GM23248 (cell line): ENCODE measurements at places on chromosomes 2 and 18.

DNA sequence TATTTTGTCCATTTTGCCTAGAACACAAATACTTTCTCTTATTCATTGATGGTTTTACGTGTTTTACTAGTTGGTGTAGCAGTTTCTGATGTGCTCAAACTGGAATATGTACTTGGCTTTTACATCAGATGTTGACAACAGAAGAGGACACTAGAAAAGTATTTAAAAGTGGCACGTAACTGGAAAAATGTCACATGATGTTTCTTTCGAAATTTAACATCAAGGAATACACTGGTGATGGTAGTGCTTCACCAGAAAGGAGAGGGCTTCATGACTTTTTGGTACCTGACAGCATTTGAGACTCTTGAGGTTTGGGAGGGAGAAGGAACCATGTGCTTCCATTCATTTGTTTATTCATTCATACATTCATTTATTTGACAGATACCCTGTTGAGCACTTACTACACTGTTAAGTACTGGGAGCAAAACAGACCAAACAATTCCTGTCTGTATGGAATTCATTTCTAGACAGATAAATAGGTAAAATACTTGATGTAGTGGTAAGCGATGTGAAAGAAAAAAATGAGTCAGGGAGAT, 1.5 kb downstream of the GIGYF2 start:
- DNase-seq: peak; percentile 18

DNA sequence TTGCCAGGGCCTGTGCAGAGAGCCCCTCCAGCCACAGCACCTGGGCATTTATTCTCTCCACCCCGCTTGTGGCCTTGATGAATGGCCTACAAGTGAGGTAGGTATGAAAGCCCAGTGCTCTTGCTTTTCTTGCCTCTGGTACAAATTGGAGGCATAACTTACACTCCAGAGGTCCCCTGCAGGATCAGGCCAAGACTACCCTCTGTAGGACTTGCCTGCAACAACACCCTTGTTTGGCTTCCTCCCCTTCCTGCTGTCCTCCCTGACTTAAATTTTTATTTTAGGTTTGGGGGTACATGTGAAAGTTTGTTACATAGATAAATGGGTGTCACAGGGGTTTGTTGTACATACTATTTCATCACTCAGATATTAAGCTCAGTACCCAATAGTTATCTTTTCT, 95.7 kb downstream of the CDC42EP3 start:
- no peak for DNase-seq

GRCh38 chr18:74604774-74605173, 7.1 kb downstream of the ZNF407 start:
- peak; percentile 38 for DNase-seq

DNA sequence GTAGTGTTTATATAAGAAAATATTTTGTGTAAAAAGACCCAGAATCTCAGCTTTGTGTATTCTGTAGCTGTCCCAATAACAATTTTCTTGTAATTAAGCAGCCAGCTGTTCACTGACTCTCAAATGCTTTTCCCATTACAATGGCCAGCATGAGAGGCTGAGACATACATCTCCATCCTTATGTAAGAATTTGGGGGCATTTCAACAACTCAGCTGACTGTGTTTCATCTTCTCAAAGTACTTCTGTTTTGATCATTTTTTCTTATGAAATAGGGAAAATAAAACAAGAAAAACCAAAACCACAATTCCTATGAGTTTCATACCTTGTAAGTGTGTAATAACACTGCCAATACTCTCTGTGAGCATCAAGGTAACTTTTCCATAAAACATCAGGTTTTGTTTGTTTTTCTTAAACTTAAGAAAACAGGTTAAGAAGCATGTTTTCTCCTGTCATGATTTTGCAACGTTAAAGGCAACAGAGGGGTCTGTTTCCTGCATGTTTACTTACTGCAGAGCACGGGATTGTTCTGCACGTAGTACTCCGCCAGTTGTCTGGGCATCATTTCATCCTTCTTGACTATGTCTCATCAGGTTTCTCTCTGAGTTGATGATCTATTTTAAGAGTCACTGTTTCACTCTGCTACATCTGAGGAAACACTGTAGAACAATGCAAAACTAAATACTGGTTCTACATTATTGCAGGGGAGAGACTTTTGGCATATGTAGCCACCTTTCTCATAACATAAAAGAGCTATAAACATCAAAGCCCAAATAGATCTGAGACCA, 62.9 kb upstream of the CYRIA start:
- no peak for DNase-seq

DNA sequence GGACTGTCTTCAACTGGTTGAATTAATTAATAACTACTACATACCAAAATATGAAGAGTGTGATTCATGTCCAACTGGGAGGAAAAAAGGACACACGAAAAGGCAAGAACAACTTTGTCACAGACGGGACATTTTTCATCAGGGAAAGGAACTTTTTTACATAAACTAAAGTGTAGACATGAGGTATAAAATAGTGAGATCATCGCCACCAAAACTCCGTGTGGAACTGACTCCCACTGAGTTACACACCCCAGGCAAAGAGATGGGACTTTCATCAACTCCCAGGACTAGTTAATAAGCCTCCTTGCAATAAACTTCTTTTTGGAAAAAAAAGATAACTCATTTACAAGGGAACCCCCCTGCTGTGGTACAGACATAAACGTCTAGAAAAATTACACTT, 12.9 kb upstream of the NMI start:
- DNase-seq: peak; percentile 43
